ENCODE measurements at places on chromosomes 6 and 20.
A peak's percentile ranks its signal among the peaks of the same experiment; 100 is the strongest.

DNA sequence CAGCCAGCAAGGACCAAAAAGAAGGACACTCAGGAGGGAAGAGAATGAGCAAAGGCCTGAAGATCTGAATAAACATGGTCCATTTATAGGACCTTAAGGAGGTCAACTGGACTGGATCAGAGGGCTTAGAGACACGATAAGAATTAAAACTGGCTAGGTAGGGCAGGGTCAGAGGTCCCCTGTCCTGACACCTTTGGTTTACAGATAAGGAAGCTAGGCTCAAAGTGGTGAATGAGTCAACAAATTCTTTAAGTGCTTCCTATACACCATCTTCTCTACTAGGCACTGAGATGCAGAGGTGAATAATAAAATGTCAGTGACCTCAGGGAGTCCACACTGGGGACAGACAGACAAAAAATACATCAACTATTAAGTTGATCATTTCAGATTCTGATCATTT lies 70.3 kb downstream of the HIVEP2 start:
- DNase-seq = peak; percentile 93

GRCh38 chr20:14631011-14631410 lies 293.6 kb upstream of the FLRT3 start:
- DNase-seq = no peak

GRCh38 chr6:37115236-37115895 lies 54.6 kb upstream of the PIM1 start:
- DNase-seq = no peak

DNA sequence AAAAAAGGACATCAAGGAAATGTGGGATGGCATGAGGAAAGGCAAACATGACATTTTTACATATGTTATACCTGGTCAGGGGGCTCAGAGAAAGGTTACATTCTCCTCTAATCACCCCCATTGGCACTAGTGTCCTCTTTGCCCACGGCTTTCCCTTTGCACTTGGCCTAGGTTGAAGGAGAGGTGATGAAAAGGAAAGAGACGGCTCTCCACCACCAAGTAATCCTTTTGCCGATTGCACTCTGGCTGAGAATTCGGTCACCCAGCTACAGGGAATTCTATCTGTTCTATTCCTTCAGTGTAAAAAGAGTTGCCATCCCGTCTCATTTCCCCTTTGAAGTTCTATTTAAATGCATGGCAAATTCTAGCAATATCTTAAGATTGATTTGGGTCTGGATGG lies 10.4 kb downstream of the VGLL2 start:
- no peak for DNase-seq

- DNase-seq = peak; percentile 97
These were observed 24.2 kb downstream of the ZNF311 start for GRCh38 chr6:28980852-28981430.

- DNase-seq = peak; percentile 78
These were observed 10.0 kb downstream of the TRAM2 start for GRCh38 chr6:52566853-52567279.

GRCh38 chr6:154732538-154733182 lies 556 bp upstream of the SCAF8 start:
- DNase-seq = peak; percentile 71

DNA sequence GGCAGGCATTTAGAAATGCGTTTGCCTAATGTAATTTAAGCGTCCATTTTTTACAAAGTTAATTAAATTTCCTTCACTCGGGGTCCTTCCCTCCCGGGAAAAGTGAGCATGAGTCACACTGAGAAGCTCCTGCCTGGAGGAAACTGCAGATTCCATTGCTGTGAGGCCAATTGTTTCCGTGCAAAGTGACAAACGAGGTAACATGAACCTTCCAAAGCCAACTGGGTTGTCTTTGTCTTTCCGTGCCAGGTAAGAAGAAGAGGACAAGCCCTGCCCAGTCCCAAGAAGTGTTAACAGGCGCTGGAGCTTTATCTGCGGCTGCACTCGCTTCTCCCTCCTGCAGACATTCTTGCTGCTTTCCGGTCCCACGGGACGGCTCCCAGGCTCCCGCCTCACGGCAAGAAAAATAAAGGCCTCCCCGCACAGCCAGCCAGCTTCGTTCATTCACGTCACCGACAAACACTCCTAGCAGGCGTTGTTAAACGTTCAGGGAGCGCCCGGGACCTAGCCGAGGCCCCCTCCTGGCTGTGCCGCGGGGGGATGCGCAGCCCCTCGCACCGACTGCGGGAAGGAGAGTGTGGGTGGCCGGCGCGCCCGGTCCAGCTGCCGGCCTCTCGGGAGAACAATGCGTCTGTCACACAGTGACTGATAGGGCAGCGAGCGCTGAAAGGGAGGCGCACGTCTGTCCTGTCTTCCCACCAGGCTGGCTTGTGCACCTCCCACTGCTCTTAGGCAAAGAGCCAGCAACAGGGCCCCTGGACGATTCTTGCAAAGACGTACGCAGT lies 61.5 kb upstream of the HDDC2 start:
- peak; percentile 98 for DNase-seq

GRCh38 chr6:89944181-89944755 lies 50.0 kb downstream of the GJA10 start:
- DNase-seq = no peak

Data from mesendoderm (in vitro differentiated cells).